Bronchial epithelial cell (primary cell): ENCODE measurements at places on chromosomes 7 and 10.

- no peak for DNase-seq
Measured at GRCh38 chr10:80253266-80253962, 36.0 kb downstream of the MAT1A start.

DNA sequence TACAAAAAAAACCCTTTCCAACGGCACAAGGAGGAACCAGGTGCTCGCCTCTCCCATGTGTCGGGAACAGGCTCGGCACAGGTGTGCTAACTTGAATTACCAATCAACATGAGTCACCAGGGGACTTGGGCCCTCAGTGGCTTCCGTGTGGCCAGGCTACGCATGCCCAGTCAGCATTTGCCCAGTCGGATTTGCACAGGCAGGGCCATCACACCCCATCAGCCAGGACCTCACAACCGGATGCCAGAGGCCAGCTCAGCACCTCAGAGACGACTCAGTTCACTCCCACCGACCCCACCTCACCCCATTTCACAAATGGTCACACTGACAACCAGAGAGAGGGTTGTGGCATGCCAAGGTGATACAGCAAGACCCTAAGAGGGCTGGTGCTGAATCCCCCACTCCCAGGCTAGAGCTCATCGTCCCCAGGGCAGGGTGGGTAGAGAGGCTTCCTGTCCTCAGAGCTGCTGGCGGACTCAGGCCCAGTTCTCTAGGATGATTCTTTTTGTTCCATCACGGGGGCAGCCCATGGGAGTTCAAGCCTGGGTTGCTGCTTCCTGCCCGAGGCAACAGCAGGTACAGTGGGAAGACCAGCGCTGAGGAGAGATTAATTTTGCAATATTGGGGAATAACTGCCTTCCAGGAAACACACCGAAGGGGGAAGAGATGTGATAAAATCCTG is 13.6 kb downstream of the ANXA11 start:
- DNase-seq = peak; percentile 88

- DNase-seq = no peak
Measured at GRCh38 chr7:71509381-71509780, 377.4 kb downstream of the GALNT17 start.

- no peak for DNase-seq
Measured at GRCh38 chr10:31583293-31583692, 264.3 kb downstream of the ZEB1 start.

- DNase-seq = no peak
Measured at GRCh38 chr10:119517235-119518141, 25.0 kb downstream of the RGS10 start.

- peak; percentile 15 for DNase-seq
Measured at GRCh38 chr10:108421266-108421665, 1256.8 kb upstream of the SORCS1 start.

GRCh38 chr7:127798023-127798422 is 146.0 kb downstream of the SND1 start:
- no peak for DNase-seq

DNA sequence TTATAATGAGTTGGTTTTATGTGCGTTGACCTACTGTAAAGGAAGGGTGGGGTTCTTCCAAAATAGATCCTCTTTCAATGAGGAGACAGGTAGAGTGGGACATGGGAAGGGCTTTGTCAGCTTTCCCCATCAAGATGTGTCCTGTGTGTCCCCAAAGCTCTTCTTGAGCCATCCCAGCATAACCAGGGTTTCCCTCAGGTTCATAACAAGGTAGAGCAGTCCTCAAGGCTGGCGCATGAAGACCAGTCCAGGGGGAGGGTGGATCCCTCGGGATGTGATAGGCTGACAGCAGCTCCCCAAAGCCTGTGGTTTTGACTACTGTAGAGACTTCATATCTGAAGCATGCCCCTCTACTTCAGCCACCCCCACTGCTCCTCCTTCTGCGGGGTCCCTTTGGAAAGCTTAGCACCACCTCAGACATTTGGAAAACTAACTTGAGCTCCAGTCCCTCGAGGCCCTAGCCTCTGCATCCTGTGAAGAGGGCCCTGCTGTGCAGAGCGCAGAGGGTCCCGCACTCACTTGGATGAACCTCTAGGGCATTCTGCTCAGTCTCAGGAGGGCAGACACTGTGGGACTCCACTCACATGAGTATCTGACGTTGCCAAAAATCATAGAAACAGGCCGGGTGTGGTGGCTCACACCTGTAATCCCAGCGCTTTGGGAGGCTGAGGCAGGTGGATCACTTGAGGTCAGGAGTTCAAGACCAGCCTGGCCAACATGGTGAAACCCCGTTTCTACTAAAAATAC is 1.1 kb upstream of the GIMAP8 start:
- DNase-seq = no peak

DNA sequence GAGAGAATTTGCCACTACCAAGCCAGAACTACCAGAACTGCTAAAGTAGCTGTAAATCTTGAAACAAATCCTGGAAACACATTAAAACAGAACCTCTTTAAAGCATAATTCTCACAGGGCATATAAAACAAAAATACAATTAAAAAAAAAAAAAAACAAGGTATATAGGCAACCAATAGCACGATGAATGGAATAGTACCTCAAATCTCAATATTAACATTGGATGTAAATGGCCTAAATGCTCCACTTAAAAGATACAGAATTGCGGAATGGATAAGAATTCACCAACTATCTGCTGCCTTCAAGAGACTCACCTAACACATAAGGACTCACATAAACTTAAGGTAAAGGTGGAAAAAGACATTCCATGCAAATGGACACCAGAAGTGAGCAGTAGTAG is 17.2 kb downstream of the LMBR1 start:
- DNase-seq = no peak

DNA sequence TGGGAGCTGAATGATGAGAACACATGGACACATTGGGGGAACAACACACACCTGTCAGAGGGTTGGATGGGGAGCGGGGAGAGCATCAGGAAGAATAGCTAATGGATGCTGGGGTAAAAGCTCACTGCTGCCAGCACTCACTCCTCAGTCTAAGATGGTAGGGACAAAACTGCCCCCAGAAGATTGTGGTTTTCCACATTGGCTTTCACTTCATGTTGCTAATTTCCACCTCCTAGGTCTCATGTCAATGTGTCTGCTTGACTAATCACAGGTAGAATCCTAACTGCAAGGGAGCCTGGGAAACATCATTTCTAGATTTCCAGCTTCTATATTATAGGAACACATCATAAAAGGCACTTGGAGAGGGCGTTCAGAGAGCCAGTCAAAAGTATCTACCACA is 22.6 kb downstream of the APBB1IP start:
- DNase-seq = no peak

DNA sequence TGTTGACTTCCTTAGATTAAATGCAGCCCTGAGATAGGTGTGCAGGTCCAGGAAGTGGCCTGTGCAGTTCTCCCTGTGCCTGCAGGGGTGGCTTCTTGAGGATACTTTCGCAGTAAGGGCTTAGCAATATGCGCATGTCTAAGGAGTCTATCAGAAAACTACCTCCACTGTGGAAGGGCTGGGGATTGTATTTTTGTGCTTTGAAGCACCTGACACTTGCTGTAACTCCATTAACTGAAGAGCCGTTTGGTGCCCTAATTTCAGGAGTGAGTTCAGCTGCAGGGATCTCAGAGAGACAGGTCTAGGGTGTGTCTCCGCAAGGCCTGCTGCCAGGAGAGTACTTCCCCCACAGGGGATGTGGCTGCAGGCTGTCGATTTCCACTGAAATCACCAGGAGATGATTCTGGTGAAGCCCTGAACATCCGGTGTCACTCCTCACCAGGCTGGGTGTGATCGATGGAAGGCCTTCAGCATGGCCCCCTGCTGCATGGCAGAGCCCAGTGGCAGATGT is 35.5 kb downstream of the IKZF1 start:
- DNase-seq = no peak

- DNase-seq = no peak
Measured at GRCh38 chr7:32191305-32191704, 121.1 kb upstream of the PDE1C start.

DNA sequence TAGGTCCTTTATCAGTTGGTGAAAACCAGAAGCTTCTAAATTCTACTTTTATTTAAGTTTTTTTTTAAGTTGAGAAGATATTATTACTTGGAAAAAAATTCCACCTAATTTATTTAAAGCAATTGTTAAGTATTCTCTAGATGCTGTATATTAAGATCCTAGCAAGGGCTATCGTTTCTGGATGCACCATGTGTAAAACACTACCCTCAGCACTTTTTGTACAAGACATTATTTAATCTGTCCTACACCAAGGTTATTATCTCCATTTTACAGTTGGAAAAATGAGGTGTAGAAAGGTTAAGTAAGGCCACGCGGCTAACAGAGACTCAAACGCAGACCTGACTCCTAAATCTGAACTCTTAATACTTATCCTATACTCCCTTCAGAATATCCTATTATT is 19.8 kb downstream of the RAB11FIP2 start:
- no peak for DNase-seq

DNA sequence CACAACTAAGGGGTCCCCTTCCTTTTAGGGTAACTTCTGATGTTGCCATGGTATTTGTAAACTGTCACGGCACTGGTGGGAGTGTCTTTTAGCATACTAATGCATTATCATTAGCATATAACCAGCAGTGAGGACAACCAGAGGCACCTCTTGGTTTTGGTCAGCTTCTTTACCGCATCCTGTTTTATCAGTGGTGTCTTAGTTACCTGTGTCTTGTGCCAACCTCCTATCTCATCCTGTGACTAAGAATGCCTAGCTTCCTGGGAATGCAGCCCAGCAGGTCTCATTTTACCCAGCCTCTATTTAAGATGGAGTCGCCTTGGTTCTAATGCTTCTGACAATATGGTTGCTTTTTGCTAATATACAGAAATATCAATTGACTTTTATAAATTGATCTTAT is 54.9 kb downstream of the AHCYL2 start:
- peak; percentile 85 for DNase-seq

DNA sequence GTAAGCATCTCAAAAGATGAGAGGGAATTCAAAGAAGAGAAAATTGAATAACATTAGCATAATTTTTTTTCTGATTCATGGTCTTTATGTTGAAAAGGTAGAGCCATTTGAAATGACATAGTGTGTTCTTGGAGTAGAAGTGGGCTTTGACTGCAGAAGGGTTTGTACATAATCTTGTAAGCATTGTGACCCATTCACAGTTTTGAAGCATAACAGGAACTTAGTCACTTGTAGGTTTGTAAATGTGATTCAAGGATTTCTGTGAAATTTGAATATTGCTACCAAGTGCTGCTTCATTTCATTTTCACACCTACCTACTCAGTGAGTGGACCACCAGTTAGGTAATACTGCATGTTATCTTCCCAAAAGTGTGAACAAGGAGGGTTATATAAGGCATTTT is 68.6 kb downstream of the PON1 start:
- no peak for DNase-seq

GRCh38 chr7:79055722-79056415 is 397.6 kb downstream of the MAGI2 start:
- DNase-seq = peak; percentile 74

DNA sequence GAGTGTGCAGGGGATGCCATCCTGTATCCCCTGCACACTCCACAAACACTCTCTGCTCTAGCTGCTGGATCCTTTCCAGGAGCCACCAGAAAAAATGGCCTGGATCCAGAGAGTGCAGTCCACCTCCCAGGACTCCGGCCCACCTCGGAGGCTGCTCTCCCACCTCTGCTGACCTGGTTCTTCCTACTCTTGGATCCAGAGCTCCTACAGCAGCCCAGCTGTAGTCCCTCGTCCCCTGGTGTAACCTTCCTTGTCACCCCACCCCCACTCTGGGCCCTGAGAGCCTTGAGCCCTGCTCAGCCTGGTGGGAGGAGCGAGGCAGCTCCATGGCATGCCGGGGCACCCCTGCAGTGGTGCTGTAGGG is 54.4 kb downstream of the GOLGA7B start:
- DNase-seq = no peak

- DNase-seq = peak; percentile 56
Measured at GRCh38 chr7:140609646-140610045, 31.0 kb downstream of the DENND2A start.

GRCh38 chr10:42963312-42963711 is 113.6 kb upstream of the RET start:
- no peak for DNase-seq

GRCh38 chr7:29289156-29290021 is 94.8 kb downstream of the CHN2 start:
- no peak for DNase-seq
